ENCODE measurements at places on chromosomes 2 and 18. TPM values are rescaled to one million over a fixed set of nuclear protein-coding genes. Genes with fewer than 3 reads are reported as not detected.

Gene LOXHD1
- 0.30 TPM for total RNA-seq

Gene PLGLB2
- total RNA-seq: not detected

Gene DBI
- 149 TPM for total RNA-seq

Gene CFC1
- total RNA-seq: not detected

Gene R3HDM1
- 43.0 TPM for total RNA-seq

Gene STK11IP
- 16.0 TPM for total RNA-seq

Gene RAD51AP2
- total RNA-seq: not detected

Gene UGT1A3
- not detected for total RNA-seq

Gene COL6A3
- 85.7 TPM for total RNA-seq

Gene GPR45
- total RNA-seq: not detected

Gene CAPN14
- total RNA-seq: 1.0 TPM

Gene RAB27B
- 4.2 TPM for total RNA-seq

Gene MAT2A
- 163 TPM for total RNA-seq

Gene NEU4
- not detected for total RNA-seq

Gene HMSD
- 0.76 TPM for total RNA-seq

Gene SERPINB2
- total RNA-seq: not detected

Gene GRHL1
- 7.3 TPM for total RNA-seq

Gene IL36RN
- total RNA-seq: not detected

Gene ANKRD29
- total RNA-seq: 93.9 TPM

Gene KCNG3
- total RNA-seq: 5.2 TPM

Gene EGR4
- not detected for total RNA-seq

Gene QPCT
- 2.0 TPM for total RNA-seq

Gene PARD6G
- total RNA-seq: 4.4 TPM

Gene POMC
- 7.7 TPM for total RNA-seq

Gene SLC4A5
- 14.4 TPM for total RNA-seq

Gene SCN1A
- 20.5 TPM for total RNA-seq

Gene NXPH2
- not detected for total RNA-seq
